ELR (cell line): ENCODE measurements at places on chromosomes 12 and 14.

GRCh38 chr12:64674367-64674922, 64.2 kb downstream of the RASSF3 start:
- DNase-seq = no peak

GRCh38 chr12:85489194-85489593, 209.2 kb downstream of the ALX1 start:
- no peak for DNase-seq

DNA sequence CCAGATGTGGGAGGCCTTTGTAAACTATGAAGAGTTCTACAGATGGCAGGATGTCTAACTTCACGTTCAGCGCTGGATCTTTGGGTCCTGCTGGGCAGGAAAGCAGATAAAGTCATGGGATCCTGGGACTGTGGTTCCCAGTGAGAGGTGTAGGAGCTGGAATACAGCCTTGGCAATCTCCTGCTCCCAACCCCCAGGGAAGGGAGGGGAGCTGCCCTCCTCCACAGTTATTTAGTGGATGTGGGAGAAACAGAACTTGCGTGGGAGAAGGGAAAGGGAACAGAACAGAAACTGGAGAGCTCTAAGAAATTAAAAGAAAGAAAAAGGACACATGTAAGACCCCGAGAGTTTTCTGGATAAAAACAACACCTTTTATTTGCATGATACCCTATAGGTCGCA, 37.0 kb downstream of the NUAK1 start:
- no peak for DNase-seq

DNA sequence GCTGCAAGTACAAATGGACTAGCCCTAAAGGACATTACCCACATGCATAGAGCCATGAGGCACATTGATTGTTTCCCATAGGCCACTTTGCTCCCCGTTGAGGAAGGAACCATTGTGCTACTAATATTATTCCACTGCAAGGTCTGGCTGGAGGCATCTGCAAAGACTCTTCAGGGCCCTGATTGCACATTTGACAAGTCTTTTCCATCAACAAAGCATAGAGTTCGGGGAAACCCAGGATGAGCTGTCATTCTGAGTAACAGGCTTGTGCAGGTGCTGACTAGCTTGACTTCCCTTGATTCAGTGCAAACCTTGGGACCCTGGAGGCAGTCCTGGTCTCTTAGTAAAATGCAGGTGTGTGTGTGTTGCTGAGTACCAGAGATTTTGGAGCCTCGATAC, 73.8 kb downstream of the SUSD6 start:
- peak; percentile 66 for DNase-seq

DNA sequence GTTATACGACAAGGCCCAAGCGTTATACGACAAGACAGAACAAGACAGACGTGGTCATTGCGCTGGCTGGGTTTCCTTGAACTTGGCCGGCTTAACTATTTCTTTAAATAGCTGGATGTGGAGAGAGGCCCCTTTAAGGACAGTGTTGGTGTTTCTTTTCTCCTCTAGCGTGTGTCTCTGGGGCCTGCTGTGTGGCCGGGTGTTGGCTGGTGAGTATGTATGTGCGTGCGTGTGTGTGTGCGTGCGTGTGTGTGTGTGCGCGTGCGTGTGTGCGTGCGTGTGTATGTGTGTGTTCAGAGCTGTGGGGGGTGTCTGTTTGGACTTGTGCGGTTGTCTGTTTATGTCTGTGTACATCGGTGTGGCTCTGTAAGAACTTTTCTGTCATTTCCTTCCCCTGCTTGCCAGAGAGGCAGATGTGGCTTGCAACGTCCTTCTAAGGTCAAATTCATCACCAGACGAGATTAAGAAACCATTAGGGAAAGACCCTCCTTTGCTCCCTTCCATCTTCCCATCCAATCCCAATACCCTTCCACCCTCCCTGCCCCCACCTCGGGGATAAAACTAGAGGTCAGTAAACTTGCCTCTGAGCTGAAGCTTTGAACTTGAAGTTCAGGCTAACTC, 78.6 kb upstream of the TBX3 start:
- no peak for DNase-seq

- peak; percentile 87 for DNase-seq
Measured at GRCh38 chr12:55742719-55743405, at the start of gene GDF11. GDF11 (plus strand) TSS chr12:55743122; CDS start chr12:55743317, 195 bp downstream.
